ENCODE measurements at places on chromosomes 2 and 18.

DNA sequence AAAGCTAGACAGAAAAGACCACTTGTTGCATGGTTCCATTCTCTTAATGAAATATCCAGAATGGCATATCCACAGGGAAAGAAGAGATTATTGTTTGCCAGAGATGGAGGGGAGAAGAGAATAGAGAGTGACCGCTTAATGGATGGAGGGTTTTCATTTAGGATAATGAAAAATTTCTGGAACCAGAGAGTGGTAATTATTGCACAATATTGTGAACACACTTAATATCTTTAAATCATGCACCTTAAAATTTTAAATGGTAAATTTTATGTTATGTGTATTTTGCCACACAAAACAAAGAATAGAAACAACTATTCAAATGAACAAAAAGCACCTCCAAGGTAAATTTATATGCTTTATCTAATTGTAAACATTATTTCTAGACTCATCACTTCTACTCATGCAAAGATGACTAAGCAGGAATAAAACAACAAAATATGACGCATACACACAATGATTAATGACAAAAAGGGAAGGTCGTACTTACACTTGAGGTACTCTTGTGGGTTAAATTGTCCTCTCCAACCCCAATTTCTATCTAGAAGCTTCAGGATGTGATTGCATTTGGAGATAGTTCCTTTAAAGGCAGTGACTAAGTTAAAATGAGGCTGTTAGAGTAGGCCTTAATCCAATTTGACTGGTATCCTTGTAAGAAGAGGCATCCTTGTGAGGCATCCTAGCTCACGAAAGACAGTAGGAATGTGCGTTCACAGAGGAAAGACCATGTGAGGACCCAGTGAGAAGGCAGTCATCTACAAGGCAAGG is 18.7 kb upstream of the DHRS9 start:
- DNase-seq = no peak

DNA sequence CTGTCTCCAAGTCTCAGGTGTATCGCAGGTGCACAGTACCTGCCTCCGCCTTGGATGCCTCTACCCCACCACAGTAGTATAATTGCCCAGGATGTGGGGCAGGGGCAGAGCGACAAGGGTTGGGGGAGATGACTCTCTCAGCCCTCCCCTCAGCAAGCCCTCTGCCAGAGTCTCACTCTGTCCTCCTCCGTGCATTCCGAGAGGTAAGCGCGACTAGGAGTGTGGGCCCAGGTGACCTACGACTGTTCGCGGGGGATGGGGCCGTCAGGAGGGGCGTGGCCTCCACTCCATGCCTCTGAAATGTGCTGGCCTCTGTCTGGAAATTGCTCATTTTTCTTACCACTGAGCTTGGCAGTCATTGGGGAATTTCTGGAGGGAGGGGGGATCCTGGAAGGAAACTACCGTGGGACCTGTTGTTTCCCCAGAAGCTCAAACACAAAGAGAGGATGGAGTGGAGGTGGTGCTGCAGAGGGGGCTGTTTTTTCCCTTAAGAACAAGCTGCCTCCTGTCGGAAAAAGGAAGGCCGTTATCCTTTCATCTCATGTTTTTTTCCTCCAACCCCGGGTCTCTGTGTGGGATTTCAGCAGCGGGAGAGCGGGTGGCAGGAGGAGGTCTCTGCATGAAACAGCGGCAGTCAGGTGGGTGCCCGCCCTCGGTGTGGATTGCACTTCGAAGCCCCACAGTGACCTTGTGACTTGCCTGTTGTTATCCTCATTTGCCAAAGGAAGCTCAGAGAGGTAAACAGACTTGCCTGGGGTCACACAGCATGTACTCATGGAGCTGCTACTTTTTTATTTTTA is 13.0 kb upstream of the RALB start:
- DNase-seq = no peak

GRCh38 chr2:130334026-130334425 is 8.7 kb upstream of the IMP4 start:
- DNase-seq = no peak

- DNase-seq = no peak
These were observed 26.9 kb upstream of the ALKAL2 start for GRCh38 chr2:314561-315336.

Measured in stimulated activated CD8-positive, alpha-beta memory T cell treated with anti-CD3 and anti-CD28 coated beads, Interleukin-2, amount 100 ng/mL, for 48 hours (primary cell).